ENCODE measurements at places on chromosomes 1 and 21.

GRCh38 chr1:172658871-172659453 is at the start of gene FASLG:
FASLG (plus strand) TSS chr1:172659103; CDS start chr1:172659202, 99 bp downstream.
- DNase-seq: peak; percentile 49

GRCh38 chr1:186155594-186155993 is 219.5 kb downstream of the TPR start:
- DNase-seq: no peak

GRCh38 chr1:216960716-216961115 is 237.5 kb upstream of the ESRRG start:
- DNase-seq: no peak

- no peak for DNase-seq
Measured at GRCh38 chr1:156747742-156748669, 3.5 kb downstream of the HDGF start.

- no peak for DNase-seq
Measured at GRCh38 chr1:25854554-25854953, 4.7 kb downstream of the AUNIP start.

- no peak for DNase-seq
Measured at GRCh38 chr1:223429313-223429731, 36.1 kb downstream of the CCDC185 start.

- no peak for DNase-seq
Measured at GRCh38 chr1:202854787-202855186, 34.2 kb downstream of the RABIF start.

DNA sequence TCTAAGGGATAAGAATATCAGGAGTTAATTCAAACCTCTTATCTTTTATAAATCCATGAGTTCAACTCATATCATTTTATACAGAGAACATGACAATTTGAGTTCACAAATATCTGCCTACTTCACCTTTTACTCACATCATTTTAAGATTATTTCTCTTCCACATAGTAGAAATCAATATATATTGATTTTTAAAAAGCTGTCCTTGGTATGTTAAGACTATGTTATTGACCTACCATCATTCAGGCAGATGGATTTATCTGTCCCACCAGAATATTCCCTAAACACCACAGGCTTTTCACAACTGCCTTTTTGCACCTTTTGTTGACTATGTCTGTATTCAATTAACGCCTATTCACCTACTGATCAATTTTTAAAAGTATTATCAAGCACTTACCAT is 13.5 kb downstream of the DRAM2 start:
- DNase-seq: no peak
